ENCODE measurements at places on chromosomes 6 and 20.
A peak's percentile ranks its signal among the peaks of the same experiment; 100 is the strongest.

DNA sequence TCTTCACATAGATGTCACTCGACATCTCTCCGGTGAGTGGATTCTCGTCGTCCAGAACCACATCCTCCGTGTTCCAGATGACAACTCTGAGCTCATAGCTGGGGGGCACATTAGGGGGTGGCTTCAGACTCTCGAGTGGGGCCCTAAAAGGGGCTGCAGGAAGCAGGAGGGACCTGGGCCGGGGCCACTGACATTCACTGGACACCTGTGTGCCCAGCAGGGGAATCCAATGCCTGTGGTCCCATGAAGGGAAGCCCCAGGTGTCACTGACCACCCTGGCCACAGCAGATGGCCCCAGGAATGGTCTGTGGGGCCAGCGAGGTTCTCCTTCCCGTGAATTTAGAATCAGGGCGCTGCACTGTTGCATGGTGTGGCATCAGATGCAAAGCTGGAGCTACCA, 18.7 kb downstream of the ERGIC3 start:
- no peak for DNase-seq

- no peak for DNase-seq
These were observed 46.7 kb downstream of the NOX3 start for GRCh38 chr6:155408981-155409380.

GRCh38 chr6:150992262-150992661, 126.8 kb downstream of the MTHFD1L start:
- no peak for DNase-seq

- DNase-seq: no peak
These were observed 22.3 kb downstream of the ABRACL start for GRCh38 chr6:139050770-139051313.

DNA sequence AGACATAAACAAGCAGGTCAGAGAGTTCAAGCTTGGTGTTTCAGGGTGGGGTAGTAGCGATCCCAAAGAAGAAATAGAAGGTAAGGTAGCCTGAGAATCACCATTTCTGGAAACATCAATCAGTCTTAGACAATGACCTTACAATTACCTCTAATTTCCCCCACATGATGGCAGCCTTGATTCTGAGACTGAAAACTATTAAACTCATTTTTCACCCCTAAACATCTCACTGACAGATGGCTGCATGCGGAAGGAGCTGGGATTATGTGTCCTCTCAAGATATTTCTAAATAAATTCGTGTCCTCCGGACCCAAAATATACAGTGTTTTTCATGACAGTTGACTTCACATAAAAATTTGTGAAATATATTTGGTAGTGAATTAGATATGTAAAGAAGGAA, 61.0 kb downstream of the KIF6 start:
- no peak for DNase-seq

- DNase-seq: no peak
These were observed at the start of gene ADAM33 for GRCh38 chr20:3681931-3682781. Gene ADAM33 (minus strand): TSS chr20:3682010. CDS start chr20:3682004, 6 bp downstream.

- DNase-seq: no peak
These were observed 526.8 kb downstream of the CD83 start for GRCh38 chr6:14644381-14644780.

- DNase-seq: no peak
These were observed 1009.2 kb upstream of the GJE1 start for GRCh38 chr6:141123497-141123896.

DNA sequence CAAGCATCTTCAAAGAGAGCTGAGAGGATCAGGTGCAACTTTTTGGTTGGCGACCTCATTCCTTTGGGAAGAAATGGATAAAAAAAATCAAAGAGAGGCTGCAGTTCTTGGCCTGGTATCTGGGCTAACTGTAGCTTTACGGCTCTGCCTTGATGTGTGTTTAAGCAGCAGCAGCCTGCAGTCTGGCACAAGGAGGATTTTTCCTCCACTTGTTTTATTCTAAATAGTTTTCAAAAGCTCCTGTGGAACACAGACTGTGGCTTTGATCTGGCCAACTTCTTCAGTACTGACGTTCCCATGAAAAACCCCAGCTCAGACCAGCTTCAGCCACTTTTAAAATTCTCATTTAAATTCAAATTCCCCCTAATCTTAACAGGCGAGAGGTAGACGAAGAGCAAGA, 137.3 kb downstream of the HDGFL1 start:
- no peak for DNase-seq

GRCh38 chr6:18165751-18166150, 10.5 kb downstream of the KDM1B start:
- no peak for DNase-seq

- no peak for DNase-seq
These were observed 75.4 kb downstream of the ANKEF1 start for GRCh38 chr20:10110151-10110550.

GRCh38 chr20:48406912-48407340, 420.9 kb downstream of the PREX1 start:
- no peak for DNase-seq

GRCh38 chr20:64133951-64134407, 26.6 kb upstream of the NPBWR2 start:
- DNase-seq: no peak

GRCh38 chr20:49400410-49400809, 82.1 kb downstream of the KCNB1 start:
- no peak for DNase-seq

DNA sequence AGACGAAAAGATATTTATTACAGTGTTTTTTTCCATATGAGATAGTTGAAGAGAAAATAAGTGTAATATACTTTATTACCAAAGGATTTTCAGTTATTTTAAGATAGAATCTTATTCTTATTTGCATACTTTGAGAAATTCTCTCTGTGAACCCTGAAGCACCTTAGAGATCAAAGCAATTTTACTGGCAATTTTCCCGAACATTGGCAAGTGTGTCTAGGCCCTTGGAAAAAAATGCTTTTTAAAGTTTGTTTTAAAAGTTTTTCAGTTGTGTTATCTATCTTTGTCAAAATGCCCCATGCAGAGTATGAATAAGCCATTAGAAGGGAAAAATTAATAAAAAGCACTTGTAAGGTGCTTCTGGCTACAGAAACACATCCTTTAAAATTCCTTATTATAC, 276.8 kb upstream of the HSF2 start:
- no peak for DNase-seq

DNA sequence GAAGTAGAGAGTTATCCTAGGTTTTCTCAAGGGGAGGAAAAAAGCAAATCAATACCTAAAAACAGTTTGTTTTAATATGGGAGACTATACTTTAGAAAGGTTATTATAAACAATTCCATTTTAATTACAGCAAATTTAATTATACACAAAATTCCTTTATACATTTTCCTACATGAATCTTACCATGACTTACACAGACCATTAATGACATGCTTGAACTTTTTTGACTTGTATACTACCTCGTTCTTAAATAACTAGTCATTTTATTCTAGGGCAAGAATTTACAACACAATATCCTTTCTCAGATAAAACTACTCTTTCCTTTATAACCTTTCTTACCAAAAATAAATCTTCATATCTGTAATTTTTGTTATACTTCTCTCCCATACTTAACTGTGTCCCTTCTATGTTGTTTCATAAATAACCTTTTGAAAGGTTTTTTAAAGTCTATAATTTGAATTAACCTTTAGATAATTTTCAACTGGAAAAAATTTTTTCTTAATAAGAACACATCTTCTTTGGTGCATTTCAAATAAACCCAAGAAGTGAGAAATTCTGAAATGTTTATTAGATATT, 729.4 kb downstream of the TENT5A start:
- peak; percentile 9 for DNase-seq

- DNase-seq: no peak
These were observed 84.3 kb downstream of the ZHX3 start for GRCh38 chr20:41232973-41233926.

DNA sequence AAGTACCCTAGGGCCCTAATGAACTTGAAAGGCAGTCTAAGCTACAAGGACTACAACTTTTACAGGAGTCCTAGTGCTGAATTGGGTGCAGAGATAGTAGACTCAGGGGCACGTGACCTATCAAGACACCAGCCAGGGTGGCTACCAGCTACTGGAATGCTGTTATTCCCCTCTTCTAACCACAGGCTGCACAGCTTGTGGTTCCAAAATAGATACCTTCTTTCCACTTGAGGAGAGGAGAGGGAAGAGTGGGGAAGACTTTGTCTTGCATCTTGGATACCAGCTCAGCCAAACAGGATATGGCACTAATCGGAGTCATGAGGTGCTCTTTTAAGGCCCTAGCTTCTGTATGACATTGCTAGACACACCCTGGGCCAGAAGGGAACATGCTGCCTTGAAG, 60.0 kb upstream of the MTRF1L start:
- DNase-seq: no peak

DNA sequence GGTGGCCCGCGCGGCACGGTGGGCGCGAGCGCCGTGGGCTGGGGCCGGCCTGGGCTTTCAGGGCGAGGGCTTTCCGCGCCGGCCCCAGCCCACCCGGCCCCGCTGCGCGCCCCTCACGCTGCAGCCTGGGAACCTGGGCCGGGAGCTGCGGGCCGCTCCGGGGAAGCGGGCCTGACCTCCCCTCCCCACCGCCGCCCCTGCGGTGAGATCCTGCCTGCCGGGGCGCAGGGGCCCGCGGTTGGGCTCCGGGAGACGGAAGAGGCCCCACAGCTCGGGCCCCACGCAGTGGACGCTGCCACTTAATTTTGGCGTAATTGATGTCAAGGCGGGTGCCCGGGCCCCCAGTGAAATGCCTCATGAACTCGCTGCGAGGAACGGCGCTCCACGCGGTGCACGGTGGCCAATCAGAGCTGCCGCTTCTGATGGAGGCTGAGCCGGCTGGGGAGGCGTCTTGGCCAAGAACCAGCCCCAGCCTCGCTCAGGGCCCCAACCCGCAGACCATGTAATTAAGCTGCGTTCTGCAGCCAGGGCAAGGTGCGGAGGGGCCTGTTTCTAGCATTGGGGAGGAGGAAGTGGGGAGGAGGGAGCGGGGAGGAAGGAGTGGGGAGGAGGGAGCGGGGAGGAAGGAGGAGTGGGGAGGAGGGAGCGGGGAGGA, 96.1 kb upstream of the BHLHE23 start:
- DNase-seq: no peak

DNA sequence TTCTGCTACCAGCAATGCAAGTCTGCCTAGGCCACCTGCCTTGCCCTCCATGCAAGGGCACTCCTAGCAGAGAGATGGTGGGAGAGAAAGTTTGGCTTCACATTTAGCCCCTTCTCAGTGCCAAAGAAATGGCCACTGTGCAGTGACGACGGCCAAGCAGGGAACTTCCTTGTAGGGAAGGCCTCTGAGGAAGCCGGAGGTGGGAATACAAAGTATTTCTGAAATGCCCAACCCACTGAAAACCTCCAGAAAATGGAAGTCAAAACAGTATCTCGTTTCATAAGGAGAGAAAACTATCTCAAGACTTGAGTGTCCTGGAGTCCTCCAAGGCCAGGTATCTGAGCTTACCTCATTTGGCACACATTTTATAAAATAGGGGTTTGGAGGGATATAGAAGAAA, 42.7 kb downstream of the JAG1 start:
- DNase-seq: no peak

GRCh38 chr6:81067057-81067456, 685.4 kb downstream of the TENT5A start:
- no peak for DNase-seq

DNA sequence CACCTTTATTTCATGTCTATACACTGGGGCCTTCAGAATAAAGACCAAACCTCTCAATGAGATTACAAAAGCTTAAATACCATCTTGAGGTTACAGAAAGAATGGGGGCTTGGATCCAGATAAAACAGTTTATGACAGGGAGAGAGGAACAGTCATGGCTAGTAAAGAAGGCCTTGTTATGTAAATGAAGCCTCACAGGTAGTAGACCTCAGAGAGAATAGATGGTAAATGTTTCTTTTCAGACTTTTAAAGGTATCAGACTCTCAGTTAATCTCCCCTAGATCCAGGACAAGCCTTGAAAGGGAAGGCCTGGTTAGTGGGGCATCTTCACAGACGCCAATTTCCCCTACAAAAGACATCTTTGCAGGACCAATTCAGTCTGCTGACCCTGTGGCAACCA, 1325.6 kb downstream of the HACE1 start:
- no peak for DNase-seq

GRCh38 chr6:166866839-166867637, 89.3 kb downstream of the RNASET2 start:
- no peak for DNase-seq

DNA sequence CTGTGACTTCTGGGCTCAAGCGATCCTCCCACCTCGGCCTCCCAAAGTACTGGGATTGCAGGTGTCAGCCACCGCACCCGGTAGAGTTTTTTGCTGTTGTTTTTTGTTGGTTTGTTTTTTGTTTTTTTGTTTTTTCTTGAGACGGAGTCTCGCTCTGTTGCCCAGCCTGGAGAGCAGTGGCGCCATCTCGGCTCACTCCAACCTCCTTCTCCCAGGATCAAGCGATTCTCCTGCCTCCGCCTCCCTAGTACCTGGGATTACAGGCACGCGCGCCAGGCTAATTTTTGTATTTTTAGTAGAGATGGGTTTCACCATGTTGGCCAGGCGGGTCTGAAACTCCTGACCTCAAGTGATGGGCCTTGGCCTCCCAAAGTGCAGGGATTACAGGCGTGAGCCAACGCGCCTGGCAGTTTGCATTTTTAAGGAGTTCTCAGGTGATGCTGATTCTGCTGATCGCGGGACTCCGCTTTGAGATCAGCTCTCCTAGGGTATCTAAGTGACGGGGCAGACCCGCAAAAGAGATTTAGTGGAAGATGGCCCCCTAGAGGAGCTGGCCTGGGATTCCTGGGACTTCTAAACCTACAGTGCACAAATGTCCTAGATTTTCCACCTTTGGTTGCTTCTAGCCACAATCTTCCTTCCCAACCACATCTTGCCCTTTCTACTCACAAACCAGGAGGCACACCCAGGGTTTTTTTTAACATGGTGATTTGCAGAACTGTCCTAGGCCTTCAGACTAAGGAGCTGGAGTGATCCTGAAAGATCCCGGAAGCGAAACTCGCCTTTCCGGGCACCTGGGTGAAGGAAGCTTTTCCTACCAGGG, 45.2 kb downstream of the DPPA5 start:
- DNase-seq: no peak

DNA sequence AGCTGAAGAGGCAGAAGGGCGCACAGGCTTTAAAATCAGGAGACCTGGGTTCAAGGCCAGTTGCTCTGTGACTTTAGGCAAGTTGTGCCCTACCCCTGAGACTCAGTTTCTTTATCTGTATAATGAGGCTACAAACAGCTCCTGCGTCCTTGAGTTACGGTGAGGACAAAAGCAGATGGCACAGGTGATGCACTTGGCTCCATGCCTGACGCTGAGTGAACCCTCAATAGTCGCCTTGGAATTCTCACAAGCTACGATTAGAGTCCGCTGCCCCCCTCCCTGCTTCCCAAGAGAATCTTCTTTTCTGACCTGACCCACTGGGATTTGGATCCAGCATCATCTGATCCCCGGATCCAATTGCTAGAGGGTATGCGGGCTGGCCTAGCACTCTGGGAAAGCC, 6.4 kb downstream of the KCNG1 start:
- DNase-seq: no peak

GRCh38 chr20:59804347-59804746, 129.1 kb downstream of the SYCP2 start:
- DNase-seq: no peak

GRCh38 chr6:36544228-36544627, 3.1 kb downstream of the STK38 start:
- DNase-seq: no peak
